ENCODE measurements at places on chromosomes 4 and X.

- DNase-seq, result no peak
Measured at GRCh38 chr4:103493450-103494159, 226.2 kb downstream of the TACR3 start.

DNA sequence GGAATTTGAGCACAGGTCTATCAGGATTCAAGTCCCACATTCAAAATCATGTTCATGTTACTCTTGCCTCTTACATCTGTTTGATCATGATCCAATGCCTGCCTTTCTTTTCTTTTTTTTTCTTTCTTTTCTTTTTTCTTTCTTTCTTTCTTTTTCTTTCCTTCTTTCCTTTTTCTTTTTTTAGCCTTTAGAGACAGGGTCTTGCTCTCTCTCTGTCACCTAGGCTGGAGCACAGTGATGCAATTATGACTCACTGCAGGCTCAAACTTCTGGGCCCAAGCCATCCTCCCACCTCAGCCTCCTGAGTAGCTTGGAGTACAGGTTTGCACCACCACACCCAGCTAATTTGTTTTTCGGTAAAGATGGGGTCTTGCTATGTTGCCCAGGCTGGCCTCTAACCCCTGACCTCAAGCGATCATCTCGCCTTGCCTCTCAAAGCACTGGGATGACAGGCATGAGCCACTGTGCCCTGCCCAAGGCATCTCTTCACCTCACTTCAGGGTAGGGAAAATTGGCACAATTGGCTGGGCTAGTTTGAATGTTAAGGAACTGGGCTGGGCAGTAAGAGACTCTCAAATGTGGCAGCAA is 359.2 kb downstream of the FBXW7 start:
- DNase-seq, result no peak

DNA sequence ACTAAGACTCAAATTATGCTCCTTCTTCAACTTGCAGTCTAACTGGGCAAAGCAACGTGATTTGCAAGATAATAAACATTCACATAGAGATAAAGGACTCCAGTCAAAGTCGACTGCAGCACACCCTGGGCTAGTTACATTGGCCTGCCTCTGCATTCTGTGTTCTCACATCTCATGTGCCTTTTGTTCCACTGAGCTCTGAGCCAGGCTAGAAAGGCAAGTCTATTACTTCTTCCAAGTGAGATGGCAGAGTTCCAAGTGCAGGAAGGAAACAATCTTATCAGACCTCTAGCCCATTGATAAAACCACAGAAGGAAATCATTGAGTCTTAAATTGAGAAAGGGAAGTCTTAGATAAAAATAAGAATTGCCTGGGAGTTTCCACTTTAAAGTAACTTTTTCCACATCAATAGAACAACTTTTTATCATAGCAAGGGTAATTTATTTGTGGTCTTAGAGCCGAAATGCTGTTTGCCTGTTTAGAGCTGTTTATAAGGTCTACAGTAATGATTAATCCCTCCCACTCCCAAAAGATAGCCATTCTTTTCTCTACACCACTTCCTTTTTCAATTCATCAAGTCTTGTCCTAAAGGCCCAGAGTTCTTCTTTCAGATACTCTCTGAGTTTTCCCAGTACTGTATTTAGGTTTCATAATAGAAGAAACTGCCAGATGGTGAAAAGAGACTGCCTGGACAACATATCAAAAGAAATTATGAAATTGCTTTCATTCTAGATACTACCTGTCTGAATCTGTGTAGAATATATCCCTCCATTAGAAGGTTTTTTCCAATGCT is 200.2 kb downstream of the GUCY2F start:
- no peak for DNase-seq

- no peak for DNase-seq
Measured at GRCh38 chr4:17635056-17635455, 20.6 kb downstream of the MED28 start.

- no peak for DNase-seq
Measured at GRCh38 chrX:12988797-12989196, 13.9 kb downstream of the TMSB4X start.

DNA sequence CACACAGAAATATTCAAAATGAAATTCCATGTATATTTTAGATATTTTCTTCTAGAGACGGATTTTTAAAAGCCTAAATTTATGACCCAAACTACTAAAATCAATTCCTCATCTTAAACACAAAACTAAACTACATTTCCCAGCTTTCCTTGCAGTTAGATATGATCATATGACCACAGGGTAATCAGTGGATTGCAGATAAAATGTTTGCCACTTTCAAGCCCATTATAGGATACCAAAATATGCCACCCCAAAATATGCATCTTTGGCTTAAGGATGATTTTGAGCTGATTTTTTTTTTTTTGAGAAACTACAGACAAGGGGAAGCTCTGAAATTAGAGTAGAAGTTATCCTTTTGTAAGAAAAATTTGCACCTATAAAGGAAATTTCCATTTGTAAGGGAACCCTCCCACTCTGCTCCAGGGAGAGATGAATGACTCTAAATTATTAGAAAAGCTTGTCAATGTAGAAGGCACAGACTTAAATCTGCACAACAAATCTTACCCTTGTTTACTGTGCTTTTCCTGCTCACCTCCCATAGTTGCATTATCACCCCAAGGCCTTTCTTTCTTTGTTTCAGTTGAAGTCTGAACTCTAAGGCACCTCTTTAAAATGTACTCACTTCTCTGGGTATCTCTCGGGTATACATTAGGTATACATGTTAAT is 503.0 kb downstream of the PDHA2 start:
- no peak for DNase-seq

DNA sequence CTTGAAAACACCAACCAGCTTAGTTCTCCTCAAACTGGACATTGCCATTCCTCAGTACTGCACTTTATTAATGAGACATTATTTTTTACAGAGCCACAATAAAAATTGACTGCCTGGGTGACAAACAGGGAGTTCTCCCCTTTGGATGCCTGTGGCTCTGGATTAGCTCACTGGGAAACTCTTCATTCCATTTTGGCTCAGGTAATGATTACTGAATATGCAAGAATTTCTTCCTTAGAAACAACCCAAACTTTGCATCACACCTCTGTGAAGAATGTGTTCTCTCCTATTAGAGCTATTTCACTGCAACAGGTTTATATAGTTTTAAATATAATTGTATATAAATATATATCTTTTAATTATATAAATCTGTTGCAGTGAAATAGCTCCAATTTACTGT is 2065.8 kb downstream of the ARAP2 start:
- DNase-seq, result no peak

- peak; percentile 9 for DNase-seq
Measured at GRCh38 chrX:40207626-40208025, 109.9 kb upstream of the BCOR start.

- no peak for DNase-seq
Measured at GRCh38 chr4:151324124-151324751, 1.2 kb downstream of the SH3D19 start.

GRCh38 chrX:135489542-135489941 is 30.9 kb upstream of the INTS6L start:
- DNase-seq, result no peak
